ENCODE measurements at places on chromosomes 5 and 9.

GRCh38 chr5:58980890-58981289, 398.0 kb downstream of the RAB3C start:
- DNase-seq = no peak

DNA sequence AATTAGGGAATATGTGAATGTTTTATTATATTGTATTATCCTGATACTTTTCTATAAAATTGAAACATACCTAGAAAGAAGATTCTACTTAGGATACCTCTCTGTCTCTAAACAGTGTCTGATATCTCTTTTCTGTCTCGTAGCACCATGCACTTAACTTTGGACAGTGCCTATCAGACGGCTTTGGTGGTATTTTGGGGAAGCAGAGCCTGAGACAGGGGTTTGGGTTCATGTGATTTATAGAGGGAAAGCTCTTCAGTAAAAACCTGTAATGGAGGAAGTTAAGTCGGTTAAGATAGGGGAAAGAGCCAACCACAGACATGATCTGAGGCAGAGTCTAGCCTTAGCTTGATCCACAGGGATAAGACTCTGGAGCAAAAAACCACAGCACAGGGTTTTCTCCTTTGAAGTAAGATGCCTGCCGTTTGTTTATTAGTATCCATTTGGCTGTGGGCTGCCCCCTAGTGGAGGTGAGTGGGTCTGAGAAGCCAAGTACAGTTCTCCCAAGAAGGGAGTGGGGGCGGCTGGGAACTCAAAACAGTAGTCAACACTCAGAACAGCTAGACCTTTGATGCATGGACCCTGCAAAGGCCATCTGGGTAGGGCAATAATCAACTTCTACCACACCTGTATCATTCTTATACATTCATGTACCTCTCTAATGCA, 141.2 kb upstream of the ASTN2 start:
- DNase-seq = peak; percentile 17

DNA sequence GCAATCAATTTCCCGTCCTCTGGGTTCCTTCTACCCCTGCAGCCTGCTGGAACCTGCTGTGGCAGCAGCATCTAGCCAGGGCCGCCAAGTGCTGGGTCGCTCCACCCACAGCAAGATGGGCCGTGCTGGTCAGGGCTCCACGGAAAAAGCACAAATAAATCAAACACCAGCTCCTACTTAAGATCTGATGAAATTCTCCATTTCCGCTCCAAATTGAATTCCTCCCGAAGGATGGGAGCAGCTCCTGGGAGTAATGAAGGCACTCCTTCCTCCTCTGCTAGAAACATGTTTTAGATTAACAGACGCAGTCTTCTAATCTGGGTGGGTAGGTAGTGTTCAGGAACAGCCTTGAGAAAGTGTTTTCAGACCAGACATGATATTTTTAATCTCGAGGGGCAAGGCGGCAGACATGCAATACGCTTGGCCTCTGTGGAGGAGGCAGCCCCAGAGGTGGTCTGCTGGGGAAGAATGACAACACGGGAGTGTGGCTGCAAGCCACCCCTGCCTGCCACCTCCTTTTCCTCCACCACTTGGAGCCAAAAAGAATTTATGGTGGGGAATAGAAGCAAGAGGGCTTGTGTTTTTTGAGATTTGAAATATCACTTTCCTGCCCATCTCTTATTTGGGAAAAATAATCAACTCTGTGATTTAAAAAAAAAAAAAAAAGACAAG, 194.1 kb downstream of the AOPEP start:
- no peak for DNase-seq

GRCh38 chr5:73180566-73180965, 7.6 kb downstream of the TMEM174 start:
- no peak for DNase-seq

GRCh38 chr5:126445502-126446174, 22.4 kb downstream of the GRAMD2B start:
- DNase-seq = no peak

DNA sequence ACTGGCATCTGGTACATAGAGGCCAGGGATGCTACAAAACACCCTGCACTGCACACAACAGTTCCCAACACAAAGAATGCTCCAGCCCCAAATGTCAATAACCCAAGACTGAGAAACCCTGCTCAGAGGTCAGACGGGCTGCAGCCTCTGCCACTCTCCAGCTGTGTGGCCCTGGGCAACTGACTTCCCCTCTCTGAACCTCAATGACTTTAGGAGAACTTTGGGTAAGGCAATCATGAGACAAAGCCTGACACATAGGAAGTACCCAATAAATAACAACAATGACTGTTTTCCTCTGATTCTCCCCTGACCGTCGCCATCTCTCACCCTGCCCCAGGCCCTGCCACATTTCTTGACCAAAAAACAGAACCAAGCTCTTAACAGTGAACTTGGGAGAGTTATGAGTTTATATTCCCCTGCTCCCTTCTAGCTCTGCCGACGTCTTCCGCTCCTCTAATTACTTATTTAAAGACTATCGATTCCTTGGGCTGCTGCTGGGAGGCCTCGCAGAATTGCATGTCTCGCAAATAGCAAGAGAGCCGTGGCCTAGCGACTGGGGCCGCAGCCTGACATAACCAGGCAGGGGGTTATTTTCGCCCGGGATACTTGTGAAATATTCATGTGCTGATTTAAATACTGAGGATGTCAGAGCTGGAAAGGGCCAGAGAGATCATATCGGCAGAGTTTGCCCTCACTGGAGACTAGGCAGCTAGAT, 24.5 kb upstream of the CRB2 start:
- DNase-seq = no peak

- DNase-seq = peak; percentile 22
Observed at GRCh38 chr9:34158362-34158869, 20.4 kb upstream of the UBAP1 start.

- no peak for DNase-seq
Observed at GRCh38 chr9:87641067-87641466, 84.9 kb upstream of the CTSL start.

GRCh38 chr9:132670457-132671391, at the start of gene GTF3C4:
TSS of gene GTF3C4 (plus strand) at chr9:132670464. CDS start at chr9:132670599, 135 bp downstream.
- DNase-seq = peak; percentile 33

DNA sequence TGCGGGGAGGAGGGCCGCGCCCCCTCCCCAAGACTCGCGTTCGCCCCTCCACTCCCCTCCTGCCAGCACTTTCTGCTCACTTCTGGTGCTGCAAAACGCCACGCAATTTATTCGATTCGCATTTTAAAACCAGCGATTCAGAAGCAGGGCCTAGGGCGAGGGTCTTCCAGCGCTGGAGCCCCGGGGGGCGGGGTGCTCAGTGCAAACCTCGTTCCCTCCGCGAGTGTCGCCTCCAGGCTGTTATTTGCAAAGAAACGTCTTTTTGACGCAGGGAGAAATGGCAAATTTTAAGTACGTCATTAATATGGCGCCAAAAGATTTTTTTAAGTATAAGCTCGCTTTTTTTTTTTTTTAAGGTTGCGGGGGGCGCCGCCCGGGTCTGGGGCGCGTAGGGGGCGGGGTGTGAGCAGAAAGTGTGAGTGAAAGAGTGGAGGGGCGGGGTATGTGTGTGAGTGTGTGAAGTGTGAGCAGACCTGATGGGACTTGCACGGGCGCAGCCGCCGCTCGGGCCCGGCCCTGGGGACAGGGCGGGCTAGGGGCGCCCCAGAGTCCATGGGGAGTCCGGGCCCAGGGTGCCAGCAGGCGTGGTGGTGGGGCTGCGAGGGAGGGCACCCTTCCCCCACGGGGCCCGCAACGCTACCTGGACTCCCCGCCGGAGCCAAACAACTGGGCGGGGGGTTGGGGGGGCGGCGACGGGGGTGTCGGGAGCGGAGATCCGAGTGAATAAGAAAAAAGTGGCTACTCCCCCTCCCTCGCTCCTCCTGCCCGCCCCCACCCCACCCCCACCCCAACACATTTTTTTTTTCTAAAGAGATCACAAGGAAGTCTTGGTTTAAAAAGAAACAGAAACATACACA, at the start of gene JADE2:
JADE2 (plus strand) TSS at position 845 of the 857 bp plus-strand sequence. CDS start 10,188 bp downstream, outside the sequence.
- peak; percentile 76 for DNase-seq

GRCh38 chr5:1445313-1445688, at the start of gene SLC6A3:
TSS of gene SLC6A3 (minus strand) at chr5:1445440. CDS start at chr5:1443197, 2,243 bp downstream.
- DNase-seq = peak; percentile 62

- DNase-seq = peak; percentile 81
Observed at GRCh38 chr5:125584140-125584520, 837.7 kb upstream of the ZNF608 start.

DNA sequence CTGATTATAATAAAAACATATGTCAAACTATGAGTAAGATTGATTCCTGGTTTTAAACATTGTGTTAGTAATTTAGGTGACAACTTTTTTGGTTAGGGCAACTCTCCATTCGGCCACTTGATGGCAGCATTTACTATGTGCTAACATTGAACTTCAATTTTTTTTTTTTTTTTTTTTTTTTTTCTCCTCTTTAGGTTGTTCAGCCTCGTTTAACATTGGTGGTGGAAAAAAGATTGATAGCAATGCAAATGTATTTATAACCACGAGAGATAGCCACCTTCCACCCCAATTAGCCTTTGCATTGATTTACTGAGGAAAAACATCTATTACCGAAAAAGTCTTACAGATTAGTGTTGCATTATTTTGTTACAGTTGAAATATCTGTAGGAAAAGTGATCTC, 159.1 kb downstream of the CSNK1G3 start:
- DNase-seq = peak; percentile 80

- DNase-seq = no peak
Observed at GRCh38 chr9:16119261-16120230, 566.7 kb downstream of the CCDC171 start.

DNA sequence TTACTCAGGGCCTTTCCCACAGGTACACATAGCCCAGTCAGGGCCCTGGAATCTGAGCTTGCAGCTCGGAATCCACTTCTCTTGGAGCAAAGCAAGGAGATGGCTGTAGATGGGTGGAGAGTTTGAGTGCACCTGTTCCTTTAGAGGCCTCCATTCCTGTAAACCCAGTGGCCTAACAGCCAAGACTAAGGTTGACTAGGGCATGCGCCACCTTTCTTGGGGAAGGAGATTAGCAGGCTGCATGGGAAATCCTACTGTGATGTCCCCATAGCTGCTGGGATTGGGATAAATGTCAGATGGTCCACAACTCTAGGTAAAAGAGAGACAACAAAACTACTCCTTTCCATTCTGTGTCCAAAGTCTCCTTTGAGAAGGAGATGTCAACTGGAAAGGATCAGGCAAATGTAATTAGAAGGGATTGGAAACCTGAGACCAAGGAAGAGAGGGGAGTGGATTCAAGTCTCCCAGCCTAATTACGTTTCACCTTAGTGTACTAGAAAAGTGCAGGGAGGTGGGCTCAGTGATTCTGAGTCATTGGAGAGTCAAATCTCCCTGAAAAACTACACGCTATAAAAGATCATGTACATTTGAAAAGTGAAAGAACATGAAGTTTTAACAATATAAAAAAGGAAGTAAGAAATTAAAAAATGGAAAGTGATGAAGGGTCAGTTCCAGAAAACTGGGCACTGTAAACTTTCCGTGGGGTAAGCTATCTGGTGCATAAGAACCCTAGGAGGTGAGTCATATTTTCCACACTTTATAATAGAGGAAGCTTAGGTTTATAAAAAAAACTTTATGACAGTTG, 104.2 kb downstream of the SEC61B start:
- DNase-seq = no peak

DNA sequence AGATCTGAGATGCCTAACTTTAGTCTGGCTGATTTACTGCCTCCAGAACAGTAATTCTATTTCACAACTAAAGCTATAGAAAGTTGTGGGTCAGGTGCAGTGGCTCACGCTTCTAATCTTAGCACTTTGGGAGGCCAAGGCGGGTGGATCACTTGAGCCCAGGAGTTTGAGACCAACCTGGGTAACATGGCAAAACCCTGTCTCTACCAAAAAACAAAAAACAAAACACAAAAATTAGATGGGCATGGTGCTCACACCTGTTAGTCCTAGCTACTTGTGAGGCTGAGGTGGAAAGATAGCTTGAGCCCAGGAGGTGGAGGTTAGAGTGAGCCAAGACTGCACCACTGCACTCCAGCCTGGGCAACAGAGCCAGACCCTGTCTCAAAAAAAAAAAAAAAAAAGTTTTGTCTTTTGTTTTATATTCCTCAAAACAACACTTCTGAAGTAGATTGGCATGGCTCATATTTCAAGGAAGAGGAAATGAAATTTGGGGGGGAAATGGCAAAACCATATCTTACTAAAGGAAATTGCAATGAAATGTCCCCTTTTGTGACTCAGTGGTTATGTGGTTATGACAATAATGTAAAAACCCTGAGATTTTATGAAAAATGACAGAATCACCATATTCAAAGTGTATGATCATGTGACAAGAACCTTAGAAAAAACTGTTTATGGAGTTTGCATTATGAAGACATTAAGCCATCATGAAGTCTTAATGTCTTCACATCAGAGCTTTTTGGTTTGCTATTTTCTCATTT, 16.2 kb downstream of the FNBP1 start:
- DNase-seq = no peak
